ENCODE measurements at places on chromosomes 13 and 19.
A peak's percentile ranks its signal among the peaks of the same experiment; 100 is the strongest.

DNA sequence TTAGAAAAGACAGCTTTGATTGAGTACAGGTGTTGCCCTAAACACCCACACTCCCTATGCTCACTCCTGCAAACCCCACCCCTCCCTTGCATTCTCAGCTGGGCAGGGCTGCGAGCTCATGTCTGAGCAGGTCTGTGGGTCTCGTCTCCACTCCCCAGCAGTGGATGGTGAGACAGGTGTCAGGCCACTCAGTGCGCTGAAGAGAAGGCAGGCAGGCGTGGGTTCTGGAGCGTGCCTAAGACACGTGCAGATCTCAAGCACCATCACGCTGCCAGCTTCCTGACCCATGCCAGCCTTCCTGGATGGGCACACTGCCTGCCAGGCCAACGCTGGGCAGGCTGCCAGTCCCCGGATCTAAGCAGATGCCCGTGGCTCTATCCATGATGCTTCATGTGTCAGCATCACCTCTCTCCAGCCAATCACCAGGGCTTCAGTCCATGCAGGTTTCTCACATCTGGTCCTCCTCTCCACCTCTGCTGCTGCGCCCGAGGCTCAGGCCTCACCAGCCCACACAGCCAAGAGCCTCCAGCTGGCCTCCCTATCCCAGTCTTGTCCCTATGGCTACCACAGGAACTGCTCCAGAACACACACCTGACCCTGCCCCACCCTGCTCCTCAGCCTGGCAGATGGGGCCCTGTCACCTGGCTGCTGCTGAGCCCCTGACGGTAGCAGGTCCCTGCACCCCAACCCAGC, 42.6 kb downstream of the EPS15L1 start:
- DNase-seq = no peak

- no peak for DNase-seq
These were observed at the start of gene HIF3A for GRCh38 chr19:46296722-46297461. TSS of gene HIF3A (plus strand) at chr19:46297042. CDS start at chr19:46297077, 35 bp downstream.

DNA sequence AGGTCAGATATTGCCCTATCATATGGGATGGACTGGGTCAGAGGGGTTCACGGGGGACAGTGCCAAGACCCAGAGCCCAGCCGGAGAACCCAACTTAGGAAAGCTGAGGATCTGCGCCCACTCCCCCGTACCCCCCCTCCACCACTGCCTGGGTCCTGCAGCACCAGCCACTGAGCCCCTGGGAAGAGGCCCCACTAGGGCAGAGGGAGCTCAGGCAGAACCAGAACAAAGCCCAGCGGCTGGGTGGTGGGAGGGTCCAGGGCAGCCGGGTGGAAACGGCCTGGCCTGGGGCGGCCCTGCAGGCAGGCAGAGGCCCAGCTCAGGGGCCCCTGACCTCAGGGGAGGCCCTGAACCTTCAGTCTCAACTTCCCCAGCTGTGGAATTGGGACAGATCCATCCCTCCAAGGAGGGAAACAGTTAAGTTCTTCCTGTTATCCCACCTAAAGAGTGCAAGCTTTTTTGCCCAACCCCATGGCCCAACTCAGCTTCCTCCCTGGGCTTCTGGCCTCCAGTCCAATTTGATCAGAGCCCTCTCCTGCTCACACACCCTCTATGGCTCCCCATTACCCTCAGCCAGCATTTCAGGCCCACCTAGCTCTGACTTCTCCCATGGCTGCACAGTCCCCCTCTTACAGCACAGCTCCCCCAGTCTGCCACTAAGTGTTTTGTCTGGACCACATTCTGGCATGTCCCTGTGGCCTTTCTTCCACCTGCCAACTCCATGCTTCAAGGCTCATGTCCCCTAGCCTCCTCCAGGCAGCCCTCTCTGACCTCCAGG, 3.1 kb downstream of the NR2F6 start:
- DNase-seq = no peak

- DNase-seq = no peak
These were observed 135.3 kb upstream of the TMTC4 start for GRCh38 chr13:100809856-100810255.

GRCh38 chr13:80924596-80924995, 583.7 kb upstream of the SPRY2 start:
- DNase-seq = no peak

DNA sequence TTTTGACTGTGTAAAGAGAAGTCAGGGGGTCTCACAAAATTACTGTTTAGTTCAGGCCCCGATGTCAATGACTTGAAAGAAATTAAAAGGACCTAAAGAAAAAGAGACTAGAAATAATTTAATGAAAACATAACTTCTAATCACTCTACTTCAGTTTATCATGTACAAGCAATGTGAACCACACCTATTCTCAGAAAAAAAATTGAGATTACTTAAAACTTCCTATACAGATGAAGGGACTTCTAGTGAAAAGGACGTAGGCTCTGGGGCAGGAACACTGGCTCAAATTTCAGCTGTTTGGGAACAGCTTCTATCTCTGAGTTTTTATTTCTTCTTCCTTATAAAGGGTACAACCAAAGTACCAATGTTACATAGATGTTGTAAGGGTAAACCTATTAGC, 38.0 kb downstream of the TPT1 start:
- DNase-seq = no peak

GRCh38 chr19:18225355-18225701, 910 bp downstream of the PDE4C start:
- no peak for DNase-seq

DNA sequence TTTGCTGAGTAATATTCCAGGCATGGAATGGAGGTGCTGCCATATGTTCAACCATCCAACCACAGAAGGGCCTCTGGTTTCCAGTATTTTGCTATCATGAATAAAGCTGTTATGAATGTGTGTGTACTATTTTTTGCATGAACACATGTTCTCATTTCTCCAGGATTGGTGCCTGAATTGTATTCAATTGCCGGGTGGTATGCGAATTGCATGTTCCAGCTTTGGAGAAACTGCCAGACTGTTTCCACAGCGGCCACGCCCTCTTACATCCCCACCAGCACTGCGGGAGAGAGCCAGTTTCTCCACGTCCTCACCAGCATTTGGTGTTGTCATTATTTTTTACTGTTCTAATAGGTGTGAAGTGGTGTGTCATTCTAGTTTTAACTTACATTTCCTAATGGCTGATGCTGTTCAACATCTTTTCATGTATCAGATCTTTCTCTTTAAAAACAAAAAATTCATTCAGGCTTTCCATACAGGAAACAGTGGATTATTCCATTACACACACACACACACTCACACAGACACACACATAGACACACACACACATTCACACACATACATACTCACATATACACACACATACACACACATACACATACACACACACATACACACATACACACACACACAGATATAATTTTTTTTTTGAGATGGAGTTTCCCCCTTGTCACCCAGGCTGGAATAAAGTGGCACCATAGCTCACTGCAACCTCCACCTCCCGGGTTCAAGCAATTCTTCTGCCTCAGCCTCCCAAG, 154.1 kb downstream of the PTPRS start:
- no peak for DNase-seq

DNA sequence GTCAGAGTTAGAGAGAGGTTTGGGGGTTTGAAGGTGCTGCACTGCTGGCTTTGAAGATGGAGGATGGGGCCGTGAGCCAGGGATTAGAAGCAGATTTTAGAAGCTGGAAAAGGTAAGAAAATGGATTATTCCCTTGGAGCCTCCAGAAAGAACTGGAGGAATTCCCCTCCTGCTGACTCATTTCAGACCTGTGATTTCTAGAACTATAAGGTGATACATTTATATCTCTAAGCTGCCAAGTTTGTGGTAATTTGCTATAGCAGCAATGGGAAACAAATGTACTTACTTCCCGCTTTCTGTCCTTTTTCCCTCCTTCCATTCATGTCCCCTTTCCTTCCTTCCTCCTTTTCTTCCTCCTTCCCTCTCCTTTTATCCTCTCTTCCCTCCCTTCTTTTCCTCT, 78.5 kb upstream of the PCDH8 start:
- no peak for DNase-seq

DNA sequence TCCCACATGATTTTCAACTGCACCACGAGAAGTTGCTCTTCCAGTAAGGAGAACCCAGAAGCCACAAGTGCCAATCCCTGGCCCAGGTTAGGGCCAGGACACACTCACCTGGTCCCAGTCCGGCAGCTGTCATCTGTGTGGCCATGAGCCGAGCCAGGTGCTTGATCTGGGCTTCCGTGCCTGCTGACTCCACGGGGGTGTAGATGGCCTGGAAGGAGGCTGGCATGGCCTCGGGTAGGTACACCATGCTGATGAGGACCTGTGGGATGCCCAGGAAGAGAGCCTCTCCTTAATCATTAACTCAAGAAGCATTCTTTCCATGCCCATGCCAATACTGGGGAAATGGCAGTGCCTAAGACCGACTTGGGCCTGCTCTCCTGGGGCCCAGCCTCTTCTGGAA, 19.9 kb upstream of the RSPH6A start:
- DNase-seq = no peak

GRCh38 chr19:12668932-12669269, 2.3 kb downstream of the WDR83 start:
- peak; percentile 41 for DNase-seq

DNA sequence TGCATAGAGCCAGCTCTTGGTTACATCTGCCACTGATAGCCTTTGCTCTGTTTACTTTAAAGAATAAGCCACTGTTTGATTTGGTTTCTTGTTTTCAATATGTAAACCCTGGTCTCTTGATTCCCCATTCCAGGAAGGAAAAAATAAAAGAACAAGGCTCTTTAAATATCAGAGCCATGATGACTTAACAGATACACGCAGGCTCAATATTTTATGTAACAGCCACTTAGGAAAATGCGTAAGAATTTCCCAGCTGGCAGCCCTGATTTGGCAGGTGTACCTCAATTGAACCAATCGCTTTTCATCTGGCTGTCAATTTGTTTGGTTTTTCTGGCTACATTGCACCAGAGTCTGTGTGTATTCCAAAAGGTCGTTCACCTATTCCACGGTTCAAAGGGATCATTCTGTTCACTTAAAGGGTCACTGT, 65.6 kb downstream of the IRS2 start:
- no peak for DNase-seq

DNA sequence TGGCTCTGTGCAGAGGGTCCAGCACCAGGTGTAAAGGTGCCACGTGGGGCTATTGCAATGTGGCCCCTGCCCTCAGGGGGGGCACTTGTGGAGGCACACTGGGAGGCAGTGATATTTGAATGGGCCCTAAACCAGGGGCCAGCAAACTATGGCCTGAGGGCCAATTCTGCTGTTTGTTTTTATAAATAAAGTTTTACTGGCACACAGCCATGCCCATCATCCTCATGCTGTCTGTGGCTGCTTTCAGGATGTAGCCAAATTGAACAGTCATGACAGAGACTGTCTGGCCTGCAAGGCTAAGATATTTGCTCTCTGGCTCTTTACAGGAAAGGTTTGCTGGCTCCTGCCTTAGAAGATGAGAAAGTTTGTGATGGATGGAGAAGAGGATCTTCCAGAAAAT, 33.9 kb upstream of the RANBP3 start:
- DNase-seq = no peak

GRCh38 chr13:82522872-82523271, 1359.4 kb downstream of the SLITRK1 start:
- DNase-seq = no peak
